ENCODE measurements at places on chromosomes 2 and 18. TPM values are rescaled to one million over a fixed set of nuclear protein-coding genes. Genes with fewer than 3 reads are reported as not detected.

GRCh38 chr2:152005607-152006006 lies 93.2 kb downstream of the CACNB4 start:
- DNase-seq: no peak

- no peak for DNase-seq
Measured at GRCh38 chr2:75513616-75514170, 47.0 kb downstream of the EVA1A start.

DNA sequence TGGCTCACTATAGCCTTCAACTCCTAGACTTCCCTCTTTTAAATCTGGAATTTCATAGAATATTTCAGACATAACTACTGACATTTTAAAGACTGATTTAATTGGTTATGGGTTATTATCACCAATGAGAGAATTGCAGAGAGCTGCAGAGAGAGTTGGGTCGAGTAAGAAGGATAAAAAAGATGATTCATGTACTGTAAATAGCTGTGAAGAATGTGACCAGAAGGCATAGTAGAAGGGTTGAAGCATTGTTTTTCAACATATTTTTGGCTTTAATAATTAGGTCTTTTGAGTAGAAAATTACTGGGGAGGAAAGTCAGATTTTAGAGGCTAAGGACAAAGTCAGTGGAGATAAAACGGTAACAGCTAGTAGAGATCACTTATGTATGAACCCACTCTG lies 503.2 kb upstream of the SLC8A1 start:
- DNase-seq: no peak

The CABLES1 gene
- 8.6 TPM for total RNA-seq

The SLC9A4 gene
- 0.18 TPM for total RNA-seq
